Stomach (tissue), 19 donors: ENCODE measurements at places on chromosomes 5 and 9. TPM values are rescaled to one million over a fixed set of nuclear protein-coding genes. Genes with fewer than 3 reads are reported as not detected.

GRCh38 chr9:34246453-34246852, 67.6 kb downstream of the UBAP1 start:
- DNase-seq = no peak

DNA sequence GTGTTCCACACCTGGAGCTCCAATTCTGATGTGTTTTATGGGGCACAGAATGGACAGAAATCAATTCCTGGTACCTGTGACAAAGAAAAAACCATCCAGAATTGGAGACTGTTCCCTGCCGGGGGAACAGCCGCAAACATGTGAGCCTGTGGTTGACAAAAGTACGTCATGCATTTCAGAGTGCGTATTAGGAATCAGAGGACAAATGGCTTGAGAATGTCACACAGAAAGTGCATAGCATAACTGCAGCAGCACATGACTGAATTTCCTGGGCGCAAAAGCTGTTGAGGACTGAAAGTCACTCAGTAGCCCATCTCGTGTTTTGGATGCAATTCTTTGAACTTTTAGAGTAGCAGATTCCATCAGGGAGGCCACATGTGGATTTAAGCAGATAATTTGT, 85.1 kb downstream of the TRIO start:
- no peak for DNase-seq

DNA sequence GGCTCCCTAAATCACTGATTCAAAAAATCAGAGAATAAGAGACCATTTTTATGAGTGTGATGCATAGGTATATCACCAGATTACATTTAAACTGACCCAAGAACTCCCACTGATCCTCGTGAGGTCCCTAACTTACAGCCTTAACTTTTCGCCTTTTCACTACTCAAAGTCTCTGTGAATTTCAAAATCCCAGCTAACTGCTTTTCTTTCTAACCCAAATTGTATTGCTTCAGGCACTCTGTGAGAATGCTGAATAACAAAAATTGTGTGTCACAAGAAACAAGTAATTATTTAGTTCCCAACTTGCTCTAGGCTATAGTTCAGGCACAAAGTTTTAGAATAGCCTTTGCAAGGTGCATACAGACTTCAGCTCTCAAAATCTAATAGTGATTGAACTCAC, 368.6 kb downstream of the CHSY3 start:
- no peak for DNase-seq

PDZD2 gene
- 8.9 TPM for total RNA-seq

TMEM215 gene
- not detected for total RNA-seq

TRIP13 gene
- total RNA-seq = 0.58 TPM

- peak; percentile 57 for DNase-seq
Measured at GRCh38 chr9:68685770-68686169, 19.3 kb upstream of the PIP5K1B start.

CKMT2 gene
- total RNA-seq = 25.5 TPM

- no peak for DNase-seq
Measured at GRCh38 chr9:88738709-88739108, 203.7 kb downstream of the NXNL2 start.

GRCh38 chr5:13771011-13771571, 173.4 kb downstream of the DNAH5 start:
- no peak for DNase-seq

DNA sequence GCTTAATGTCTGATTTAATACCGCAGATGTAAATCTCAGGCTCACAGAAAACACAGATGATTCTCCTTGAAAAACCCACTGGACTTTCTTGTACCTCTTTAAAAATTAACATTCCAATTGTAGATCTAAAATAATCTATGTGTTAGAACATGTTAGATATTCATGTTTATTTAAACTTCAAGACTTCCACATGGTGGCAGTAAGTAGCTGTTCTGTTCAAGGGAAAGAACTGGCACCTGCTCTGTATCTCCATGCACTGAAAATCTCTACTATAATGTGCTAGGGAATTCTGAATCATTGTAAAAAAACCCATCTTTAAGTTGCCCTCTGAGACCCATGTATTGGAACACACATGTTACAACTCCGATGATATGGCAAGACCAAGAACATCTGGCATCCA, 366.9 kb downstream of the DMRTA1 start:
- DNase-seq = peak; percentile 54

DNA sequence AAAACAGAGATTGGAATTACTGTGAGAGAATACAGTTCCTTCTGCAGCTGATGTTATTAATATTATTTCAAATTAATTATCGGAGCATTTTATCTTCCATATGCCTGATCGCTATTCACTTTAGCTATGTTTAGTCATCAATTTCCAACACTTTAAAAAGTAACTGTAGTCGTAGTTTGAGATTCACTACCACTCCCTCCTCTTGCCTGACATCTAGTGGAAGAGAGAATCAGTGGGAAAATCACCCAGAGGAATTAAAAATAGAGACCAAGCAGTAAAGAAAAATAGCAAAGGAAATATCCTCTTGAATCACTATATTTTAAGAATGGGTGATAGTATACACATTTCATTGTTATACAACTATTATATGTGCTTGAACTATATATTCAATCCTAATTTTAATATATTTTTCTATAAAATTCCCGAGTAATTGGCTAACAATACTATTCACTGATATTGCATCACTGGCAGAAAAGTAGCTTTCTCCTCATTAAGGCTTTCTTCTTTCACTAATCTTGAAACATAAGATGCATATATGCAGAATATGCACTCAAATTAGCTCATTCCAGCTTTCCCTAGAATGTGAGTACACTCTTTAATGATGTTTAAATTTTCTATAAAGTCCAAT, 708.7 kb downstream of the CDH9 start:
- DNase-seq = peak; percentile 20

DNA sequence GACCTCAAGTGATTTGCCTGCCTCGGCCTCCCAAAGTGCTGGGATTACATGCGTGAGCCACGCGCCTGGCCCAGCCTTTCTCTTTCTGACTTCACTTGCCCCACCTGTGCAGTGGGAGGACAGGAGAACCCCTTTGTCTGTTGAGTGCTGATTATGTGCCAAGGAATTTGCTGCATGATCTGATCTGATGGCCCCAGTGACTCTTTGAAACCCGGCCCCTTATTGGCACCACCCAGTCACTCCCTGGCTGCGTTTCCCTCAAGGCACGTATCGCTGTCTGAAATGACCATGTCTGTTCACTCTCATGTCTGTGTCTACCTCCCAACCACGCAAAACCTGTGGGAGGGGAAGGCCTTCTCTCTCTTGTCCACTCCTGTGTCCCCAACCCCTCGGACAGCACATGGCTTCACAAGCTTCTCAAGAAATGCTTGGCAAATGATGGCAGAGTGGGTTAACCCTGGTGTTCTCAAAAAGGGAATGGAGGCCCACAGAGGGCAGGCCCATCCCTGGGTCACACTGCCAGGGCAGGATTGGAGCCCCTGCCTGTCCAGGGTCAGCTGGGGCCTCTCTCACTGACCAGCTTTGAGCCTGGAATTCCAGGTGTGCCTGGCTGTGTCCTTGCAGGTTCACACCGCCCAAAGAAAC, 21.9 kb downstream of the NEK6 start:
- no peak for DNase-seq

GRCh38 chr9:122661416-122661815, at the start of gene OR1L1:
TSS of gene OR1L1 (plus strand) at chr9:122661716. CDS start at chr9:122661716, 0 bp downstream.
- no peak for DNase-seq

DNA sequence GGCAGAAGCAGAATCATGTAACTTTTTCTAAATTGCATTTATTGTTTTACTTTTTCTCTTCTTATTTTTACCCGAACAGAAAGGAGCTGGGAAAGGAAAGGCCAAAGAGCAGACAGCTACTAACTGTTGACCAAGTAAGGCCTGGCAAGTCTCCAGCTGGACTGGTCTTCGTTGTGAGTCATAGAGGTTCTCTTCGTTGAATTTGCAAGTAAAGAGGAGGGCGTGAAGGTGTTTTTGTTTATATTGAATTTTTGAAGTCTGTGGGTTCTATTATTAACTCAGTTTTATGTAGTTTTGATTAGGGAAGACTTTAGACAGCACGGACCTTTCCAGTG, 416.5 kb upstream of the CCNH start:
- peak; percentile 29 for DNase-seq

TAF11L12 gene
- total RNA-seq = not detected

- no peak for DNase-seq
Measured at GRCh38 chr5:166369807-166370206, 1921.6 kb upstream of the WWC1 start.

DNA sequence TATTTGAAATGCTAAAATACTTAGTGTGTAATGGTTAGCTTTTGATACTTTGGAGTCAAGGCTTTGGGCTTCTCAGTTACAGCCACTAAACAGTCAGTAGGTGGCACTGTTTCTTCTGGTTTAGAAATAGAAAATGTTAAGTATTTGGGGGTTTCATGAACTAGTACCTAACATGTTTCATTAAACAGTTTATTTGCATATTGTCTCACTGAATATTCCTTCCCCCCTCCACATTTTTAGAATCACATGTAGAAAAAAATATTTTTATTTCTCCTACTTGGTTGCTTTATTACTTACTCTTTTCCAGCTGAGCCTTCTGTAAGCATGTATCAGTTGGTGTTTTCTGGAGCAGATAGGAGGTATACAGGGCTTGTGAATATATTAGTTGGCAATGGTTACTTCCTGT, 48.0 kb downstream of the IPO11 start:
- DNase-seq = peak; percentile 69

- no peak for DNase-seq
Measured at GRCh38 chr5:96857924-96858323, 18.4 kb upstream of the ERAP2 start.

- no peak for DNase-seq
Measured at GRCh38 chr5:171462928-171463861, 43.7 kb downstream of the FGF18 start.

ZFP37 gene
- 3.5 TPM for total RNA-seq

GRCh38 chr9:8980496-8981013, 1181.0 kb upstream of the DMAC1 start:
- DNase-seq = no peak

F12 gene
- not detected for total RNA-seq

PPP2R2B gene
- total RNA-seq = 0.29 TPM

GRCh38 chr5:133753856-133754255, 141.5 kb upstream of the FSTL4 start:
- DNase-seq = no peak

DNA sequence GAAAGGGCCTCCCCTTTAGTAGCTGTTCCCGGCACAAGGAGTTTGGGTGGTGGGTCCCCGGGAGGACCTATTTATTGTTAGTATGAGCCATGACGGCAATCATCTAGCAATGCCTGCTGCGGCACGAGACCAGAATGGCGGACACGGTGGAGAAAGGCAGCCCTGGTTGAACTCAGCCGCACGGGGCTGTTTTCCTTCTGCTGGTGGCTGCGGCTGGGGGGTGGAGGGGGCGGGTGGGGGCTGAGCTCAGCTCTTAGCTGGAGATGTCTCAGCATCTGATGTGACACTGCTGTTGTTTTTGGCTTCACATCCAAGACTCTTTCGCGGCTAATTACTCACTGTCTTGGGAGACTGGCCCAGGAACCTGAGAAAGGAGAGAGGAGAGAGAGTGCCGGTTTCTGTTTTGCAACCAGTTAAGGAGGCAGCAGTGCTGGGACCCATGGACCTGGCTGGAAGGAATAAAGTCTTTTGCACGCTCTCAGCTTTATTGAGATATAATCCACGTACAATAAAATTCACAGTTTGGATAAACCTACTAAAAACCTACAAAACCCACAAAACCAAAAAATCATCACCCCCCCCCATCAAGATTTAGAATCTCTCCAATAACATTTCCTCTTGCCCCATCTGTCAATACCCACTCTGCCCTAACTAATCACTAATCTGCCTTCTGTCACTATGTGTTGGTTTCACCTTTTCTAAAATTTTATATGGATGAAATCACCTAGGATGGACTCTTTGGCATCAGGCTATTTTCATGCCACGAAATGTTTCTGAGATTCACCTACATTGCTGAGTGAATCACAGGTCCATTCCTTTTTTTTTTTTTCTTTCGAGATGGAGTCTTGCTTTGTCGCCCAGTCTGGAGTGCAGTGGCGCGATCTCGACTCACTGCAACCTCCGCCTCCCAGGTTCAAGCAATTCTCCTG, 81.8 kb upstream of the NEURL1B start:
- DNase-seq = peak; percentile 88

DNA sequence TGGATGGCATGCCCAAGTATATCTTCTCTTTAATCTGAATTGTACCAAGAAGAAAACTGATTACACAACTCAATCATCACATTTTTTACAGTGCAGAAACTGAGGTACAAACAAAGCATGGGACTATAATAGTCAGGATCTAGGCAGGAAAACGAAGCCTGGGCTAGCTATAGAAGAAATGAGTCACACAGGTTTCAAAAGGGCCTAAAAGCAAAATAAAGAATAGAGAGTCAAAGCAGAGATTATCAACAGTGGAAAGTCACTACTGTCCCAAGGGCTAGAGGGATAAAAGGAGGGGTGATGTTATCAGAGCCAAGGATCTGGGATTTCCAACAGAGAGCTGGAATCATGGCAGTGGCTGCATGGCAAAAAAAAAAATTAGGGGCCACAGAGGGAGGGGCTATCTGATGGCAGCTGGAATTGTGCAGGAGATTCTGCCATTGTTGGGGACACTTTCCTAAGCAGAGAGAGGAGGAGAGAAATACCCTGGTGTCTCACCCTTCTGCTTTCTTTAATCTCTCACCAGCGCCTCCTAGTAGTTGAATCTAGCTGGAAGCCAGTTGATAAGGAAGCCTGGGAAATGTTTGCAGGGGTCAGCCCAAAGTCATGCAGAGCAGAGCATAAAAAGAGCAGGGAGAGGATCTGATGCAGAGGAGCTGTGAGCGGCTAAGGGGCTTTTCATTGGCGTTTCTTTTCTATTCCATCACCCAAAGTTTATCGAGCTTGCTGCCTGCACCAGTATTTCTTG, 343.2 kb downstream of the ACTL7B start:
- peak; percentile 18 for DNase-seq

DNA sequence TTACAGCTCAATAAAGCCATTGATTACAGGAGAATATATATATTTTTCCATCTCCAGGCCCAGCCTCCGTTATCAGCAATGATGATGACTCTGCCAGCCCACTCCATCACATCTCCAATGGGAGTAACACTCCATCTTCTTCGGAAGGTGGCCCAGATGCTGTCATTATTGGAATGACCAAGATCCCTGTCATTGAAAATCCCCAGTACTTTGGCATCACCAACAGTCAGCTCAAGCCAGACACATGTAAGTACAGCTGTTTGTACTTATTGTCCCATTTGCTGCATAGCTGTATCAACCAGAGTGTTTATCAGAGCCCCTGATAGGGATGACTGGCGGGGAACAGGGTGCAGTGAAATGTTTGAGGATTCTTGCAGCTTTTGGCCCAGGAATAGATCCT, 197.7 kb downstream of the NTRK2 start:
- peak; percentile 20 for DNase-seq

DNA sequence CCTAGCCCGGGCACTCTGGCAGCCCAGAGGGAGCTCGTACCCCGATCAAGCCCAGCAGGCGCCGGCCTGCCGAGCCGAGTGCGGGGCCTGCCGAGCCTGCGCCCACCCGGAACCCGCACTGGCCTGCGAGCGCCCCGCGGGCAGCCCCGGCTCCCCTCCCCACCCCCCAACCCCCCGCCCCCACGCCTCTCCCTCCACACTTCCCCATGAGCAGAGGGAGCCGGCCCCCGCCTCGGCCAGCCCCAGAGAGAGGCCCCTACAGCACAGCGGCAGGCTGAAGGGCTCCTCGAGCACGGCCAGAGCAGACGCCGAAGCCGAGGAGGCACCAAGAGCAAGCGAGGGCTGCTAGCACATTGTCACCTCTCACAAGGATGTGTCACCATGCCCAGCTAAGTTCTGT, 36.2 kb upstream of the CCDC180 start:
- DNase-seq = no peak
